ENCODE measurements at places on chromosomes 1 and 21. TPM values are rescaled to one million over a fixed set of nuclear protein-coding genes. Genes with fewer than 3 reads are reported as not detected.
A peak's percentile ranks its signal among the peaks of the same experiment; 100 is the strongest.

GRCh38 chr21:42556476-42556875 lies 42.8 kb downstream of the SLC37A1 start:
- peak; percentile 36 for DNase-seq
- H3K4me3 ChIP-seq: no peak overlapping the region
- no peak overlapping the region for H3K27ac ChIP-seq
- H3K27me3 ChIP-seq: no peaks in the 10 kb centered on the region

GRCh38 chr21:46394595-46395104 lies 64.0 kb upstream of the DIP2A start:
- H3K27ac ChIP-seq: no peak overlapping the region
- H3K27me3 ChIP-seq: no peaks in the 10 kb centered on the region
- H3K4me1 ChIP-seq: no peaks in the 10 kb centered on the region
- DNase-seq: no peak

- H3K27ac ChIP-seq: peak overlapping the region; percentile 98
- H3K27me3 ChIP-seq: no peaks in the 10 kb centered on the region
- H3K36me3 ChIP-seq: no peaks in the 10 kb centered on the region
- H3K4me1 ChIP-seq: peaks cover 100% of the 10 kb centered on the region
- no peak overlapping the region for H3K4me3 ChIP-seq
These were observed 116.8 kb downstream of the CASZ1 start for GRCh38 chr1:10679496-10680220.

- no peak overlapping the region for H3K27ac ChIP-seq
- H3K4me1 ChIP-seq: peaks cover 61% of the 10 kb centered on the region
- no peak for DNase-seq
- no peaks in the 10 kb centered on the region for H3K27me3 ChIP-seq
These were observed 1.2 kb upstream of the CAPN2 start for GRCh38 chr1:223711173-223711572.

DNA sequence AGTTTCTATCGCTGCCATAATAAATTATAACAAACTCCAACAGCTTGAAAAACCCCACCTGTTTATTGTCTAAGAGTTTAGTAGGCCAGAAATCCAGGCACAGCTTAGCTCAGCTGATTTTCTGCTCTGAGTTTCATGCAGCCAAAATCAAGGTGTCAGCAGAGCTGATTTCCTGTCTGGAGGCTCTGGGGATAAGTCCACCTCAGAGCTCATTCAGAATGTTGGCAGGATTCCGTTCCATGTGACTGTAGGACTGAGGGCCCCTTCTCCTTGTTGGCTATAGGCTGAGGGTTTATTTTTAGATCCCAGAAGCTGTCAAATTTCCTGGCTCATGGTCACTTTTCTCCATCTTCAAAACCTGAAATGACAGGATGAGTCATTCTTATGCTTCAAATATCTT lies 91.6 kb upstream of the CHODL start:
- DNase-seq: no peak
- no peaks in the 10 kb centered on the region for H3K36me3 ChIP-seq
- H3K4me3 ChIP-seq: no peak overlapping the region
- no peak overlapping the region for H3K27ac ChIP-seq

- no peak overlapping the region for H3K27ac ChIP-seq
- H3K27me3 ChIP-seq: no peaks in the 10 kb centered on the region
- H3K4me3 ChIP-seq: no peak overlapping the region
- H3K36me3 ChIP-seq: no peaks in the 10 kb centered on the region
- no peak for DNase-seq
- H3K4me1 ChIP-seq: no peaks in the 10 kb centered on the region
These were observed 27.5 kb downstream of the INTS7 start for GRCh38 chr1:212007886-212008285.

GRCh38 chr1:80994934-80995333 lies 805.8 kb upstream of the ADGRL2 start:
- no peaks in the 10 kb centered on the region for H3K4me1 ChIP-seq
- H3K27me3 ChIP-seq: no peaks in the 10 kb centered on the region
- H3K27ac ChIP-seq: no peak overlapping the region
- no peak for DNase-seq

- DNase-seq: no peak
- H3K27me3 ChIP-seq: no peaks in the 10 kb centered on the region
- H3K4me3 ChIP-seq: no peak overlapping the region
- H3K4me1 ChIP-seq: no peaks in the 10 kb centered on the region
- H3K27ac ChIP-seq: no peak overlapping the region
These were observed 62.8 kb upstream of the COL11A1 start for GRCh38 chr1:103171041-103171590.

DNA sequence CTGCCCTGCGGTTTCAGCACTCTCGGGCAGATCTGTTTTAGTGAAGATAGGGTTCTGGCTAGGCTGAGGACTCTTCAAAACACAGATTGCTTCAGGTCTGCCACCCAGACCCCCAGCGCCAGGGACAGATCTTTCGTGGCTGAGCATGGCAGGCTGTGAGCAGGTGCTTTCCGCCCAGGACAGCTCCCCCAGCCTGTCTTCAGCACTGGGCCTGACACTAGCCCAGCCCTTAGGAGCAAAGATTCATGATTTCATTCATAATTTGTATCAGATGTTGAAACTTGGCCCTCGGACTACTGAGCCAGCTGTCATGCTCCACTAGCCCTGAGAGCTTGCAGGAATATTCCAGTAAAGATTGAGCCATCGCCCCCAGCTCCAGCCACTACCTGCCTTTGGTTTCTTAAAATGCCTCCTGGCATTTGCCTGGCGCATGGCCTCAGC lies 5.9 kb downstream of the ADPRS start:
- peak; percentile 63 for DNase-seq
- H3K27me3 ChIP-seq: no peaks in the 10 kb centered on the region
- H3K27ac ChIP-seq: no peak overlapping the region
- H3K4me3 ChIP-seq: no peak overlapping the region
- H3K4me1 ChIP-seq: peaks cover 22% of the 10 kb centered on the region
- H3K36me3 ChIP-seq: peaks cover 13% of the 10 kb centered on the region

DNA sequence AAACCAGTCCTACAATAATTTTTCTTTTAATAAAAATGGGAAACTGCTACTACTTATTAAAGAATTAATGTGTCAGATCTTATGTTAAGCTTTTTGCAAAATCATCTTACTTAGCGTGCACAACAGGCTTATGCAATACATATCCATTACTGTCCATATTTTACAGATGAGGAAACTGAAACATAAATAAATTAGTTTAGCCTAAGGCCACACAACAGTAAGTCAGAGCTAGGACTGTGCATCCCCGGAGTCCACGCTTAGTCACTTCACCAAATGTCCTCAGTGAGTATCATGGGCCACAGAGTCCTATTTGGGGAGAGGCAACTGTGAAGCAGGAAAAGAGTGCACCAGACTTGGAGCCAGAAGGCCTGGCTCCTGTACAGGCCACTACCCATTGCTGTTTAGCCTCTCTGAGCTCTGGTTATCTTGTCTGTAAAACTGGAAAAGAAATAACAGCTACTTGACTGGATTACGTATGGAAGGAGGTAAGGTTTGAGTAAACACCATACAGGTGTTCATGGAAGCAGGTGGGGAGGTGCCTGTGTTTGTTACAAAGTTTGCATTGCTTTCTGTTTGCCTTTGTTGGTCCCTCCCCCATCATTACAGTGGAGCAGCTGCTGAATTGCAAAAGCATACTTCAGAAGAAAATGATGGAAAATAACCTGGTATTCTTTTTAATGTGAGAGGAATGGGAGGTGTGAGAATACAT lies 192.8 kb downstream of the FCRL5 start:
- H3K4me3 ChIP-seq: no peak overlapping the region
- DNase-seq: no peak
- no peaks in the 10 kb centered on the region for H3K4me1 ChIP-seq

- no peaks in the 10 kb centered on the region for H3K36me3 ChIP-seq
- no peaks in the 10 kb centered on the region for H3K4me1 ChIP-seq
- no peak overlapping the region for H3K4me3 ChIP-seq
- H3K27ac ChIP-seq: no peak overlapping the region
These were observed 45.2 kb downstream of the NENF start for GRCh38 chr1:212477680-212478466.

DNA sequence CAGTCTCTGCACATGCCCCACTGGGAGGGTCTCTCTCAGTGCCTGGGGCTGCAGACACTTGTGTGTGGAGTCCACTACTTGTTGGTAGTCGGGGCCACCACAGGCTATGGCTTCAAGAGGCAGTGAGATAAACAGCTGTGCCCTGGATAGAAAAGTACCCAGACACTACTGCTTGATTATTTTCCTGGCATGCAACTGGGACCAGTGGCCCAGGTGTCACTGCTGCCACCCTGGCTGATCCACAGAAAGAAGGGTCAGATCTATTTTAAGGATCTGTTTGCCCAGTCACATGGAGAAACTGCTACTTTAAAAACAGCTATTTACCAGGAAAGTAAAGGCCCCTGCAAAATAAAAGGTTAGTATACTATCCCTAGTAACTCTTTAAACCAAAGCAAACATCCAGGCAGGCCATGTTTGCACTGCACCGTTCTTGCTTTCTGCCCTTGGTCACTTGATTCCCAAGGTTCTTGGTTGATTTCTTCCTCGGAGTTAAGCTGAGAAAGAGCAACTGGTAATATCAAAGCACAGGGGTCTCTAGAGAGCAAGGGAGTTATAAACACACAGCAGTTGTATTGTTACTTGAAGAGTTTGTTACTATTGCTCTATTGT lies 99.9 kb downstream of the GLUL start:
- H3K27ac ChIP-seq: peak overlapping the region; percentile 75
- peaks cover 29% of the 10 kb centered on the region for H3K4me1 ChIP-seq
- H3K36me3 ChIP-seq: no peaks in the 10 kb centered on the region

DNA sequence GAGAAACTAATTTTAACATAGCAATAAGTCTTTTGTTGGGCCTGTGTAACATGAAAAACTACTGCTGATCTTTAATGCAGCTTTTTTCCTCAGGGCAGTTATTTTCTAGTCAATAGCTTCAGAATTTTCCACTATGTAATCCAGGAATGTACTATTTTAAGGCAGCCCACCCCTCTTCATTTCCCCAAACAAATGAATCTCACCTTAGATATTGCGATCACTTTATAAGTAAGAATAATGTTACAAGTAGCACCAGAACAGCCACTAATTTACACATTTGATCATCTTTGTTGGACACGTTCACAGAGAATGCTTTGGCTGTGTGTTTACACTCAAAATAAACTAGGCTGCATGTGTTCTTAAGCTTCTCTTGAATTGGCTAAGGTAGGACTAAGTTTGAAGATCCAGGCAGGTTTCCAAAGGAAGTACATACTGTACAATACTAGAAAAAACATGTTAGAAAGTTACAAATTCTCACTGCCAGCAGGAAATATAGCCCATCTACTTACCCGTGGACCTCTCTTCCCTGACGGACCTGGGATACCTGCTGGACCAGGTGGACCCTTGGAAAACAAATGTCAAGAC lies 41.7 kb downstream of the COL24A1 start:
- H3K36me3 ChIP-seq: no peaks in the 10 kb centered on the region
- no peak overlapping the region for H3K4me3 ChIP-seq
- H3K4me1 ChIP-seq: no peaks in the 10 kb centered on the region
- no peak for DNase-seq

DNA sequence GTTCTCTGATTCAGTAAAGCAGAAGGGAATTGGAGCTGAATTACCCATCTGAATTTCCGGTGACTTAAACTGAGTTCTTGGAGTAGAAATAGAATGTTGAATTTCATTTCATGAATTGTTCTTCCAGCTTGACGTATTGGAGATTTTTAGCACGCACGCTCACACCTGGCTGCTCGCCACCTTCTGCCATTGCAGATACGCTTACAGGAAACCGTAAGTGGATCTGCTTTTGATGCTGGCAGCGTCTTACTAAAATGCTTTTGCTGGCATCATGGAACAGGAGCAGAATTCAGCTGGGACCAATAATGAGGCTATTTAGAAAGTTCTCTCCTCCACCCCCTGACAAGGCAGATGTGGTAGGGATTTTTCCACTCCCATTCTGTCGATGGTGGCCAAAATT lies 17.7 kb upstream of the ELAVL4 start:
- no peaks in the 10 kb centered on the region for H3K4me1 ChIP-seq
- no peak overlapping the region for H3K4me3 ChIP-seq
- DNase-seq: no peak
- no peaks in the 10 kb centered on the region for H3K36me3 ChIP-seq
- H3K27me3 ChIP-seq: no peaks in the 10 kb centered on the region

The RIPPLY3 gene
- not detected for total RNA-seq

The OR14K1 gene
- total RNA-seq: not detected

The TSSK3 gene
- total RNA-seq: not detected

The C1QB gene
- 367 TPM for total RNA-seq
